Activated CD4-positive, alpha-beta T cell treated with anti-CD3 and anti-CD28 coated beads, Interleukin-2, amount 10 ng/mL, durations not matched to agents 7 days and 5 days (primary cell): ENCODE measurements at places on chromosomes 7 and 10. TPM values are rescaled to one million over a fixed set of nuclear protein-coding genes. Genes with fewer than 3 reads are reported as not detected.

Gene ADCY1
- 0.99 TPM for total RNA-seq

Gene ECHDC3
- 1.1 TPM for total RNA-seq

Gene FAM25C
- not detected for total RNA-seq

Gene PANK1
- 7.1 TPM for total RNA-seq

Gene BAZ1B
- total RNA-seq: 96.5 TPM

Gene VPS41
- 50.1 TPM for total RNA-seq

Gene FAM13C
- total RNA-seq: not detected

Gene FAM25G
- total RNA-seq: not detected

Gene GIMAP8
- total RNA-seq: 35.9 TPM

Gene FKBP9
- 0.33 TPM for total RNA-seq

Gene ENTPD1
- 0.27 TPM for total RNA-seq
